ENCODE measurements at places on chromosomes 16 and 17.

- DNase-seq, result no peak
Measured at GRCh38 chr16:12063004-12063395, 86.5 kb downstream of the SNX29 start.

DNA sequence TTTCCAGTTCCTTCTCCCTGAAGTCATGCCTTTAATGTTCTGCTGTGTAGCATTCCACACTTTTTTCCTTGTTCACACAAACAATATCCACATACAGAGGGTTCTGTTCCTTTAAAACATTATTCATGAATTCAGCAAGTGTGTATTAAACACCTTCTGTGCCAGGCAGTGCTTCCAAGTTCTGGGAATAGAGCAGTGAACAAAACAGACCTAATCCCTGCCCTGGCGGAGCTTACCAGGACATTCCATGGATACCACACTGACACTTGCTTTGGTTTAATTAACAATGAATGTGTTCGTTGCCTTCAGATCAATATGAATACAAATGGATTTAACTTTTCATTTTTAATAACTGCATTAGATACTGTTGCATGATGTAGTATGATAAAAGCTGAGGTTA lies 57.9 kb upstream of the CLEC19A start:
- DNase-seq, result no peak

DNA sequence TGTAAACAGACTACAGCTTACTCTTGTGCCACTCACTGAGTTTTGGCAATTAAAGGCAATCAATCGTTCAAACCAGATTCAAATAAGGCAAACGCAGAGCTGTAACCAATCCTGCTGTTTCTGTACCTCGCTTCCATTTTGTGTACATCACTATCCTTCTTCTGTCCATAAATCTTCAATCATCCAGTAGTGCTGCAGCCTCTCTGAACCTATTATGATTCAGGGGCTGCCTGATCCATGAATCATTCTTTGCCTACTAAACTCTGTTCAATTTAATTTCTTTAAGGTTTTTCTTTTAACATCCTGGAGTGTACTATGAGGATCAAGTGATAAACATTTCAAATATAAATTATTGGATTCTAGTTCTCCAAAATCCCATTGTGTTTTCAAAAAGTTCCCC lies 93.9 kb downstream of the CEP112 start:
- DNase-seq, result no peak

DNA sequence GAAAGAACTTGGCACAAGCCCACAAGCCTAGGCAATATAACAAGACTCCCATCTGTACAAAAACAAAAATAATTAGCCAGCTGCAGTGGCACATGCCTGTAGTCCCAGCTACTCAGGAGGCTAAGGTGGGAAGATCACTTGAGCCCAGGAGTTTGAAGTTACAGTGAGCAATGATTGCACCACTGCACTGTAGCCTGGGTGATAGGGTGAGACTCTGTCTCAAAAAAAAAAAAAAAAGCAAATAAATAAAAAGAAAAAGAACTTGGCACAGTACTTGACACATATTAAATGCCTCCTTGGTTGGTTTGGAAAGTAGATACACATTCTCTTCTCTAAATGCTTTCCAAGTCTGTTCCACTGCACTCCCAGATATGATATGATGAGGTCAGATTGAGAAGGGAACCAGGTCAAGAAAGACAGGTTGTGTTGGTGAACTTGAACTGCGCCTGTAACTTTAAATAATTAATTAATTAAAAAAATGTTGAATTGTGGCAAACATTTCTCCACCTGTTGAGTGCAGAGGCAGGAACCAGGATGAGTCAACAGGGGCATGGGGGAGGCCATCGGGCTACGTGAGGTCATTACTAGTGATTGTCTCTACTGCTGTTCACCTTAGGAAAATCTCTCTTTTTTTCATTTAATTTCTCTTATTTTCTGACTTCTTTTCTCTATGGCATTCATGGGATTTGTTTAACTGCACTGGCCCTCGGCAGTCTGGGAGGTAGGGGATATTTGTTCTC lies 25.9 kb upstream of the EFCAB13 start:
- no peak for DNase-seq

GRCh38 chr17:34254651-34255380 lies at the start of gene CCL2:
CCL2 (plus strand) TSS chr17:34255285; CDS start chr17:34255350, 65 bp downstream.
- DNase-seq, result peak; percentile 77

DNA sequence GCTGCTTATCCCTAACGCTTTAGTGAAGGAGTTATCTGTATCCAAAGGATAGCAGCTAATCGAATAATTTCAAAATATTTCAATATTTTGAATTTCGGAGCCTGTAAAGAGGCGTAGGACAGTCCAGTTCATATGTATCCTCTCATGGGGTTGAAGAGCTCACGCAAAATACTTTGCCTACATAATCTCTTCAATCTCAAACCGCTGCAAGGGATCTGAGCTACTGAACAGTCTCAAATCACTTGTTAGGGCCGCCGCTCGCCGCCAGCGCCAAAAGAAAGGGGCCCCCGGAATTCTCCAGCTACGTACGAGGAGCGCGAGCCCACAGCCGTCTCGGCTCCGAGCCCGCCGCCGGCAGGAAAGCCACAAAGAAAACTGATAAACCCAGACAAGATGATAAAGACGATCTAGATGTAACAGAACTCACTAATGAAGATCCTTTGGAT lies 601 bp upstream of the RFWD3 start:
- DNase-seq, result peak; percentile 69

GRCh38 chr17:44556832-44557606 lies at the start of gene FZD2:
FZD2 (plus strand) TSS chr17:44557484; CDS start chr17:44557689, 205 bp downstream.
- peak; percentile 91 for DNase-seq

GRCh38 chr17:73340093-73340596 lies 28.3 kb upstream of the CDC42EP4 start:
- DNase-seq, result peak; percentile 31

DNA sequence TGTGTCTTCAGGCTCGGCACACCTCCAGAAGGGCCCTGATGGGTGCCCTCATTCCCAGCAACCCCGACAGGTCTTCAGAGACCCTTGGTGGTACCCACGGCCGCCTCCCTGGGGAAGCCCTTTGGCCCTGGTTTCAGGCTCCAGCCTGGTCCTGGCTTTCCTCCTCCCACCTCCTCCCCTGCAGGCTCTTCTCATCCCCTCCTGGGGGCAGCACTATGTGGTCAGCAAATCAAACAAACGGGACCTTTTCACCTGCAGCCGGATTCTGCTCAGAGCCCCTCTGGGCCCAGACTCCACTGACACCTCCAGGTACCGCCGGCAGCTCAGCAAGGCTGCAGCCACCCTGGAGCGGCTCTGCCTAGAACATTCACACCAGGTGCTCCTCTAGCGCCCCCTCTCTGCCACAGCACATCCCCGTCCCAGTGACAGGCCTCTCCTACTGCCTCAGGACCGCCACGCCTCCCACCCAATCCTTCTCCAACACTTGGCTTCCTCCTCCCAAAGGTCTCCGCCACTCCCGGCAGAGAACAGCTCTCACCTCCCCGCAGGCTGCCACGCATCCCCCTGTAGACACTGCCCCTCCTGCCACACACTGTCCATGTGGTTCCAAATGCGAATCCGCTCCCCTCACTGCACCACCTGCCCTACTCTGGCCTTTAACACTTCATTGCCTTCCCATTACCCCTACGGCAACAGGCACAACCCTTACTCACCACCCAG lies 12.0 kb downstream of the CORO7 start:
- no peak for DNase-seq

GRCh38 chr17:82042649-82043048 lies 5.2 kb upstream of the DCXR start:
- DNase-seq, result no peak

- no peak for DNase-seq
Measured at GRCh38 chr16:9845661-9846361, 336.4 kb downstream of the GRIN2A start.

GRCh38 chr17:75493476-75494129 lies 21.7 kb downstream of the CASKIN2 start:
- no peak for DNase-seq

DNA sequence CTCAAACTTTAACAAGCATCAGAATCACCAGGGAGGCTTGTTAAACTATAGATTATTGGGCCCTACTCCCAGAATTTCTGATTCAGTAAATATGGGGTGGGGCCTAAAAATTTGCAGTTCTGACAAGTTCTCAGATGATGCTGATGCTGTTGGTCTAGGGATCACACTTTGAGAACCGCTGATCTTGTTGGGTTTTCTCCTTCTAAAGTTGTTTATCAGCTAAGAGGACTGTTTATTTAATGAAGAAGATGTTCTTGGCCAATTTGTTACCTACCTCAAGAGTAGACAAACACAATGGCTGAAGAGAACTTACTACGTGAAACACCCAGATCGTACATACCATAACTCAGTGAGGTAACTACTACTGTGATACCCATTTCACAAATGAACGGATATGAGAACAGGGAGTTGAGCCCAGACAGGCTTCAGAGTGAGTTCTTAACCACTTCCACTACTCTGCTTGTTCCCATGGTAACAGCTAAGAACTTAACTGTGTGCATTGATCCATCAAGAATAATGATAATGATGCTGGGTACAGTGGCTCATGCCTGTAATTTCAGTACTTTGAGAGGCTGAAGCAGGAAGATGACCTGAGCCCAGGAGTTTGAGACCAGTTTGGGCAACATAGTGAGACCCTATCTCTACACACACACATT lies 85.3 kb upstream of the NSRP1 start:
- no peak for DNase-seq

- no peak for DNase-seq
Measured at GRCh38 chr17:14444915-14445314, 144.0 kb downstream of the HS3ST3B1 start.

GRCh38 chr17:44664867-44665266 lies 8.6 kb downstream of the MEIOC start:
- DNase-seq, result no peak

DNA sequence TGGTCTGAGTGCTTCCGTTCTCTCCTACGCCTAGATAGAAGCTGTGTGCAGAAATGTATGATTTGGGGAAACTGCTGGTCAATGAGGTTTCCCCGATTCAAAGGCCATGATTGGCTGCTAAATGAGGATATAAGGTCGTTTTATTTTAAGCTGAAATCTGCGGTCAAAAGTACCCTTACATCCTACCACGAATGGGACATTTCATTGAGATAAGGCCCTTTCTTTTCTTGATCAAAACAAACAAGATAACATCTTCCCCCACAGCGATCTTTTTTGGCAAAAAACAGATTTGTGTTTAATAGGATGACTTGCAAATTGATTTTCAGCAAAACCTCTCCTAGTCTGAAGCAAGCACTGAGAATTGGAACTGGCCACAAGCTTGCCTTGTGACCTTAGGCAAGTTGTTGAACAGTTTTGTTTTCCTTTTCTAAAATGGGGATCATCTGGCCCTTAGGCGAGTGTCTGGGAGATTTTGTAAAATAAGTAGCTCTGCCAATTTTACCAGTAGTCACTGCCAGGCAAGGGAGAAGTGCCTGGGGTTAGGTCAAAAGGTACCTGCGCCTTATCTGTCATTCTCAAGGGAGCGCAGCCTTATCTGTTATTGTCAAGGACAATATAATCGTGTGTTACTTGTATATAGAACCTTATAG lies 635 bp downstream of the SCPEP1 start:
- DNase-seq, result no peak

- no peak for DNase-seq
Measured at GRCh38 chr17:70308618-70309017, 139.3 kb downstream of the KCNJ2 start.

DNA sequence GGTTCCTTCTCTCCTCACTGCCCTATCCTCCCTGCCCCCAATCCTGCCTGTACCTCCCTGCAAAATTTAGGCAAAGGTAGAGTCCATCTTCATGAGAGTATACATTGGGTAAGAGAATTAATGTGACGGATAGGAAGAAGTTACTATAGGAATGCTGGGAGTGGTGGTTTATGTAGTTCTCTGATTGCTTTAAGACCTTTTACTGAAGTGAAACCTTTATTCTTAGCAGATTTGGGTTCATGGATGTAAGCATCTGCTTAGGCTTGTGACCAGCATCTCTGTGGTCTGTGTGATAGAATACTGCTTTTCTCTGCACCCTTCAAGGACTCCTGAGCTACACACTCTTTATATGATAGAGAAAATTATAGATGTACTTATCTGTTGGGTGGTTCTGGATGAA lies 127.3 kb downstream of the PRKCA start:
- no peak for DNase-seq

- DNase-seq, result no peak
Measured at GRCh38 chr17:4074831-4075495, 67.9 kb downstream of the ZZEF1 start.

DNA sequence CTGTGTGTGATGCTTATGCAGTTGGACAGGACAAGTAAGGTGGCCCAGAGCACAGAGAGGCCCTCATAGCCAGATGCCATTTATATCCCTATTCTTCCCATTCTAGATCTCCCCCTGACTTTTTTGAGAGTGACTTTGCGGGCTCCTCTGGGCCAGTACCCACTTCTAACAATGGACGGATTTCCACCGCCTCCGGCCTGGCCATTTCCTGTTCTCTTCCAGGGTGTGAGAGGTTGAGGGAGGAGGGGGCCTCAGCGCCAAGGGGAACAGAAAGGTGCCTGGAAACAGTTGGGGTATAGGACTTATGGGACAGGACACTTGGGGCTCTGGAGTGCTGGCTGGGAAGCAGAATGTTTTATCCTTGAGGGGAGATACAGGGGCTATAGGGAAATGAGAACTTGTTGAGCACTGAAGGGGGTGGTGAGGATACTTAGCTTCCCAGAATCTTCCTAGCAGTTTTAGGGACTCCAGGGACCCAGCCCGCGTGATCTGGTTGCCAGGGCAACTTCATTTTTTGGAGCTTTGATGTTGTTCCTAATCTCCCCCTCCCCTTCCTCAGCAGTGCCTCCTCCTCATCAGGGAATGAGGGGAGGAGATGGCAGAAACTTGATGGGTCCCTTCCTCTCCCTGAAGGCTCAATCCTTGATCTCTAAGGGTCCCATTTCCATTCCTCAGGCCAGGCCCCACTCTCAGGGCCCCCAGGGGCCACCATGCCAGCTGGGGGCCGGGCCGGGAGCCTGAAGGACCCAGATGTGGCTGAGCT lies 3.6 kb downstream of the TAOK2 start:
- DNase-seq, result no peak

DNA sequence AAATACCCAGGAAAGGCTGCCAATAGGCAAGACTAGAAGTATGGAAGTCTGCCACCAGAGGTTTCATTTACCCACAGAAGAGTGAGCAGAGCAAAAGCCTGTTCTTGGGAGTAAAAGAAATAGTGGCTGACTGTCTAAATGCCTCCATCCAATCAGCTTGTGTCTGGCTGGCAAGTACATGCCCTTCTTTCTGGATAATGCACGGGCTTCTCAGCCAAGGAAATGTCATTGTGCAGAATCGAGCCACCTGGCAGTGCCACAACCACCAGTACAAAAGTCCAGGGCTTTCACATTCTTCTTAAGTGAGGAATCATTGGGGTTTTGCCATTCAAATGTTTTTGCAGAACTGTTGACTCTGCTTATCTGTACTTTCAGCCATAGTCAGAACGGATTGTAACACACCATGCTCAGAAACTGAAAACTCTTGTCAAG lies 10.1 kb upstream of the ERCC4 start:
- peak; percentile 69 for DNase-seq

GRCh38 chr16:70646260-70647241 lies at the start of gene IL34:
IL34 (plus strand) TSS chr16:70646559; CDS start chr16:70646948, 389 bp downstream.
- DNase-seq, result no peak

Data from Right ventricle myocardium superior (tissue), 1 donor.